ENCODE measurements at places on chromosomes 12 and 14. TPM values are rescaled to one million over a fixed set of nuclear protein-coding genes. Genes with fewer than 3 reads are reported as not detected.
A peak's percentile ranks its signal among the peaks of the same experiment; 100 is the strongest.

GRCh38 chr12:49864798-49865090, 21.8 kb upstream of the BCDIN3D start:
- DNase-seq: no peak

- DNase-seq: peak; percentile 99
These were observed 27.1 kb upstream of the CDK17 start for GRCh38 chr12:96427269-96427729.

- DNase-seq: no peak
These were observed 509.4 kb downstream of the GALC start for GRCh38 chr14:87483271-87484260.

- DNase-seq: no peak
These were observed 15.9 kb downstream of the RAB35 start for GRCh38 chr12:120100630-120101029.

TAS2R20 gene
- total RNA-seq: 0.24 TPM

Measured in RPMI7951 (cell line).